ENCODE measurements at places on chromosomes 1 and 21.

- no peak for DNase-seq
Observed at GRCh38 chr21:46100426-46100825, 2.5 kb downstream of the COL6A2 start.

- no peak for DNase-seq
Observed at GRCh38 chr1:161494091-161494735, 11.0 kb upstream of the FCGR2A start.

GRCh38 chr1:236795757-236796667 lies 920 bp downstream of the MTR start:
- DNase-seq, result peak; percentile 38

- DNase-seq, result no peak
Observed at GRCh38 chr1:6776895-6777294, 8.4 kb upstream of the CAMTA1 start.

DNA sequence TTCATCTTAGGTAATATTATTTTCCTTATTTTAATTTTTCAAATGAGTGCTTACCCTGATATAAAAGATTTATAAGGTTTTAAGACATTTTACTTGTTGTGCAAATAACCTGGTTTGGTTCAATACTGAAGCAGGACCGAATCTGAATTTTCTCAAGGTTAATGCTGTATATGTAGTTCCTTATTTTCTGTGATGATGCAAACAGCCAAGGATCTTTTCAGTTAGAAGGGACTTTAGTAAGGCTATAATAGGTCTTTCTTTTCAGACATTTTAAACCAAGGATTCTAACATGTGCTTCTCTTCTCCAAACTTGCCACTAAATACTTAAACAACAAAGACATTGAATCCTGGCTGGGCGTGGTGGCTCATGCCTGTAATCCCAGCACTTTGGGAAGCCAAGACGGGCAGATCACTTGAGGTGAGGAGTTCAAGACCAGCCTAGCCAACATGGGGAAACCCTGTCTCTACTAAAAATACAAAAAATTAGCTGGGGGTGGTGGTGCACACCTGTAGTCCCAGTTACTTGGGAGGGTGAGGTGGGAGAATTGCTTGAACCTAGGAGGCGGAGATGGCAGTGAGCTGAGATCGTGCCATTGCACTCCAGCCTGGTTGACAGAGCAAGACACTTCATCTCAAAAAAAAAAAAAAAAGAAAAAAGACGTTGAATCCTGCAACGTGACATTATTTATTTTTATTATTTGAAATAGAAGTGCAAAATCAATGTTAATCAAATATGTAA lies 3.2 kb upstream of the ARPC5 start:
- no peak for DNase-seq

DNA sequence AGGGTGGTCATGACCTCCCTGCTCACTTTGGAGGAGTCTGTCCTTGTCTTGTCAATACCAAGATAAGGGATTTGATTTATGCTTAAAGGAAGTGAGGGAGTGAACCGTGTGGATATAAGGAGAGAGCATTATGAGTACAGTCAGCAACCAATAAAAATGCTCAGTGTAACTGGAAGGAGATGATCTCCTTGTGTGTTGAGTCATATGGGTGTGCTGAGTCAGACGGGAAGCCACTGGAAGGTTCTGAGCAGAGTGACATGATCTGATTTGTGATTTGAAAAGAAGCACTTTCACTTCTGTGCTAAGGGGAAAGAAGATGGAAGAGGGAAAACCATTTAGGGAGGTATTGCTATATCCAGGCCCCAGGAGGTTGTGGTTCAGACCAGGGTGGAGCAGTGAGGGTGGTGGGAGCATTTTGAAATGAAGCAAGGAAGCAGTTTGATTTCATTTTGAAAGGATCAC lies 2.5 kb upstream of the BCL10 start:
- DNase-seq, result peak; percentile 18

- no peak for DNase-seq
Observed at GRCh38 chr1:87140831-87141540, 187.7 kb upstream of the LMO4 start.

- DNase-seq, result no peak
Observed at GRCh38 chr1:233343262-233343661, 15.7 kb downstream of the MAP3K21 start.

GRCh38 chr1:36963006-36963405 lies 71.3 kb downstream of the GRIK3 start:
- DNase-seq, result no peak

DNA sequence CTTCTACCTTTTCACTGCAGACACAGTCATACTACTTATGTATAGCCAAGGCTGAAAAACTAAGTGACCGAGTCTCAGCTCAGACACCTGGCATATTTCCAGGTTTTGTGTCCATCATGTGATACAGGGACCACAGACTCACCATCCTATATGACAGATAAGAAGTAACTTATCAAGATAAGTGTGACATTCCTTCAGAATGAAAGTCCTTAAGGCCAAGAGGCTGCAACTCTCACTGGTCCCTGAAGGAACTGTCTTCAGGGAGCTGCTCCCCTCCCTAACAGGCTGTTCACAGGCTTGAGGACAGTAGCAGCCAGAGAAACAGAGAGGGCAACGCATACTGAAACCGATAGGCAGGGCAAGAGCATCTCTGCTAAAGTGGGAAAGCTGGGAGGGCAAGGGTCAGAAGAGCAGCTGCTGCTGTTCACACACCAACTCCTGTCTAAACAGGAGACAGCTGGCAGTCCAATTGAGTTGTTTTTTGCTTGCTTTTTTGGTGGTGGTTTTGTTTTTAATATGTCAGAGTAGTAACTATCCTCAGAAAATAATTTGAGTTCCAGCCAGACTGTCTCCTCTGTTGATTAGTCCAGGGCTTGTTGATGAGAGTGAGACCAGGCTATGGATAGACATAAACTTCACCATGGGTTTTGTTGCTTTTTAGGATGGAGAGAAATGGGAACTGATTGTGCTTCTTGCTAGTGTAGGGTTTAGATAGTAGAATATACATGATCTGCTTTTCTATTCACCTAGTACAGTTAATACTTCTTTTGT lies 67.7 kb downstream of the MACF1 start:
- no peak for DNase-seq

DNA sequence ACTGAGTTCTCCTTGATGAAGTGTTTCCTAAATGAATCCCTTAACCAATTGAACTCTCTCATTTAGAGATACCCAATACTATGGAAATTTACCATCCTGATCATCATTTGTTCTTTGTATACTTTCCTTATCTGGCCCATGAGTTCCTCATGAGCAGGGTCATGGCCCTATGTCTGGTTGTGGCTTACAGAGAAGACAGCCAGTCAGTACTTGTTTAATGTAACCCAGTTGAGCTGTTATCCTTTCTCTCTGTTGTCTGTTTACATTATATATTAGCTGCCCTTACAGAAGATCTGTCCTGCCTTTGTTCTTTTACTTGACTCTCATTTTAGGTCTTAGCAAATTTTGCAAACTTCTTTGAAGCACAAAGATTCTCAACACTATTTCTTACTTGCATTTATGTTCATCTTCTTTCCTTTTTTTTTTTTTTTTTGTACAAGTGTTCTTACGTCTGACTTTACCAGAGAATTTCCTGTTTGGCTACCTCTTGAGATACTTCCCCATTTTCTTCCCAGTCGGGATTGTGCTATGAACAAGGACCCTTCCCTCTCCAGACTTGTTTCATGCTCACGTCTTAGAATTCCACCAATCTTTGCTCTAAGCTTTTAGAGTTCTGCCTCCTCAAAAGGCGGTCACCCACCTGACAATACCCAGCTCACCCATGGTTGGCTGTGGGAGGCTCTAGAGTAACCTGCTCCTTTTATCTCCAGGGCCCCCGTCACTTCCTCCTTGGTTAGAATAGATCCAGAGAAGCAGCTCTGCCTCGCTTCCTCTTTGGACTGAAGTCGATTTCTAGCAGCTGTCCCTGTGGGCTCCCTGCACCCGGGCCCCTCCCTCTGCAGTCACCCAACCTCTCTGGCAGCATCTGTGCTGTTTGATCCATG lies 53.6 kb upstream of the RUNX1 start:
- DNase-seq, result no peak

- DNase-seq, result no peak
Observed at GRCh38 chr1:98030976-98031375, 110.1 kb upstream of the DPYD start.

DNA sequence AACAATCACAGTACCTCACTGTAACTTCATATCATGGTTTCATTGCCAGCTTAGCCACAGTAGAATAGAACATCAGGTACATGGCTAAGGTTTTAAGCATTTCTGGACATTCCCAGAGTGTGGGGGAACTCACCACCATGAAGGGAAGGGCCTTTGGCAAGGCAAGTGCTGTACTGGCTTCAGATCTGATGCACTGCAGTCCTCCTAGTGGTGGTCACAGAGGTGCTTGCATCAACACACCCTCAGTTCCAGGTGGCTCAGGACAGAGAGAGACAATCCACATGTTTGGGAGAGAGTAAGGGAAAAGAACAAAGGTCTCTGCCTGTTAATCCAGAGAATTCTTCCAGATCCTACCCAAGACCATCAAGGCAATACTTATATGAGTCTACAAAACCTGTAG lies 528.4 kb upstream of the RGS18 start:
- DNase-seq, result no peak

DNA sequence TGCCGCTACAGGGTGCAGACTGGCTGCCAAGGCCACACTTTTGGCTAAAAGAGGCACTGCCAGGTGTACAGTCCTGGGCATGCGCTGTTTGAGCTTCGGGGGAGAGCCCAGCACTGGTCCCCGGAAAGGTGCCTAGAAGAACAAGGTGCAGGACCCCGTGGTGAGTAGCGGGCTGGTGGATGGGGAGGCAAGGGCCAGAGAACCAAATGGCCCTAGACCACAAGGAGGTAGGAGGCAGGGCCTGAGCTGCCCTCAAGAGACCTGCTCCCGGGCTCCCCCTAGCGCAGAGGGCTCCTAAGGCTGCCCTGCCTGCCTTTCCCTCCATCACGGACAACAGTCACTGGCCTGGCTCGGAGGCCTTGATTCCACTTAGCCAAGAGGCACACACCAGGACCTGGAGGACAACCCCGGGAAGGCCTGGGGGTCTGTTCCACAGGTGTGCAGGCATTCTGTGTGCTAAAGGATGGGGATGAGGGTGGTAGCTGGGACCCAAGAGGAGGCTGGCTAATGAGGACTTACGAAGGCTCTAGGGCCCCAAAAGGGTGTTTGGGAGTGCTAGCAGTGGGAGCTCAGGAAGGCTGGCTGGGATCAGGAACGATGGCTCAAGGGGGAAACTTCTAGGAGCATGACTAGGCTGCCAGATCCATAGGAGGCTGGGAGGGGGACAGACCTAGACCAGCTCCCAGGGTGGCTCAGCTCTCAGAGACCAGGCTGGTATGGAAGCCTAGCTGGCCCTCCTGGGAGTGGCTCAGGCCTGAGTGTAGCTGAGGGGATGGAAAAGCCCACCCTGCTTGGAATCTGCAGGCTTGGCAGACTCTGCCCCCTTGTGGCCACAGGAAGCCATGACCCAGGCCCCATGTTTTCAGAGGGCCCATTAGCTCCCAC lies 742 bp downstream of the ARTN start:
- DNase-seq, result no peak

DNA sequence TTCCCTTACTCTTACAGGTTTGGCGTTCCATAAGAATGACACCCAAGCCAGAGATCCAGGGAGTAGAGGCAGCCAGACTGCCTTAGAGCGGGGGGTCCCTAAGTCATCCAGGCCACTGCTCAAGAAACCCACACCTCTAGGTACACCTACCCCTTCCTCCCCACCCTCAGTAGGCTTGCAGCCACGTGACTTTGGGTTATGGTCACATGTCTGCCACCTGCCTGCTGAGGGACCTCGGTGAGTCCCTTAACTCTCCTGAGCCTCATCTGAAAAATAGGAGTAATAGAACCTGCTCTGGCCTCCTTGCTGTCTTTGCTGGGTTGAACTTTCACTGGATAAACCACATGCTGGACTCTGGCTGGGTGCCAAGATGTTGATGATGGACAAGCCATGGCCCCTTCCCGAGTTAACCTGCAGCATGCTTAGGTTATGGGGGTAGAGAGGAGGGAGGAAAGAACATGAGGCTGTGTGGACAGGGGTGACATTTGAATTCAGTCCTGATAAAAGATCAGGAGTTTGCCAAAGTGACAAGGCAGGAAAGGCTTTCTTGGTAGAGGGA lies 4.5 kb downstream of the RPS6KA1 start:
- no peak for DNase-seq

GRCh38 chr1:19811206-19811851 lies 3.8 kb downstream of the RNF186 start:
- DNase-seq, result no peak

GRCh38 chr1:181525104-181525721 lies 41.9 kb downstream of the CACNA1E start:
- no peak for DNase-seq

DNA sequence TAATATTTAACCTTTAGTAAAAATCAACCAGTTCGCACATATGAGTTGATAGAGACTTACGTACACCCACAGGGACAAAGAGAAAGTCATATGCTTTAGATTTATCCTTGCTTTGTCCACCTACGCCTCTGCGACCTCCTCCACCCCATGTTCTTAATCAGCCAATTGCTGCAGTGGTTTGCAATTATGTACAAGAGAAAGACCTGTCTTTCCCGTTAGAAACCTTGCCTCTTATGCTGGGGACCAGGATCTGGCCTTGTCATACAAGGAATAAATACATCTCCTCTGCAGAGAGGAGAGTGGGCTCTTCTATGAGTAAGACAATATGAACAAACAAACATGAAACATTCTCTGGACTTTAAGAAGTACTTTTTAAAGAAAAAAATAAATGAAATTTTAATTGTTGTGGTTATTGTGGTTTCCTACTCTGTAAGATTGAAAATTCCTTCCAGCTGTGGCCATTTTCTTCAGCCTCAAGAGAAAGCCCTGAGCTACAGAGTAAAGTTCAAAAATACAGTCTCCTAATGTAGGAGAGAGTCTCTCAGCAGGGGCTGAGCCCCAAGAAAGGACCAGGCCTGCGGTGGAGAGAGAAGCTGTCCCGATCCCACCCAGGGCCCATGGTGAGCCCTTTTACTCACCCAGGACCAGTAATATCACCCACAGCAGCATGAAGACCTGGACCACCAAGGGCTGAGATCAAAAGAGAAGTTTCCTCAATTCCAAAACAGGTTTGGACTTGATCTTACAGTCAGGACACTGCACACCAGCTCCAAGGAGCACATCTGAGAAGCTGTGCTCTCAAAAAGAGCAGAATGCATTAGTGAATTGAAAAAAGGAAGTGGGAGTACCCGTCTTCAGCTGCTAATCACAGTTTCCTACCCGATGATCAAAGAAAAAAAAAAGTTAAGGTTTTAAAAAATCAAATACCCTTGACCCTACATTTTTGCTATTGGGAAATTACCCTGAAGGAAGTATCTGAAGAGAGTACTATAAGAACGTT lies at the start of gene FCRL5:
FCRL5 (minus strand) TSS at position 822 of the 1,000 bp plus-strand sequence; CDS start at position 669, 153 bp downstream.
- no peak for DNase-seq

- no peak for DNase-seq
Observed at GRCh38 chr1:198640174-198640573, 1.3 kb downstream of the PTPRC start.

DNA sequence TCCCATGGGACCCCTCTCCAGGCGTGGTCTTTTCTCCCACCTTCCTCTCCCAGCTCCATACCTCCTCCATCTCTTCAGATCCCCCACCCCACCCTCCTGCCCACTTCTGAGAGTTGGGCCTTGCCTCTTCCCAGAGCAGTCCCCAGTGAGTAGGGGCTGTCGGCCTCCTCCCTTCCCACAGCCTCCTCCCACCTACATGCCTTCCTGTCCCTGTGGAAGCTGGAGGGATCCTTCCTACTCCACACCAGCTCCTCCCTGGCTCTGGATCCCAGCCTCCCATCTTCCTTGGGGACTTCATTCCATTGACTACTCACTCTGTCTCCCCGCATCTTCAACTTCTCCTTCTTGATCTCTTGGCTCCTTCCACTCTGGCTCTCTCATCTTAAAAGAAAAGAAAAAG lies 24.9 kb downstream of the KCNQ4 start:
- no peak for DNase-seq

GRCh38 chr1:33266766-33267165 lies 10.5 kb downstream of the ZNF362 start:
- DNase-seq, result no peak

All from activated CD8-positive, alpha-beta memory T cell treated with anti-CD3 and anti-CD28 coated beads for 1 hour (primary cell).